Left cardiac atrium (tissue), 4 donors: ENCODE measurements at places on chromosomes 7 and 10. TPM values are rescaled to one million over a fixed set of nuclear protein-coding genes. Genes with fewer than 3 reads are reported as not detected.

The CRCP gene
- total RNA-seq: 27.4 TPM

- DNase-seq: no peak
These were observed 29.6 kb downstream of the MKI67 start for GRCh38 chr10:128096486-128097199.

- no peak for DNase-seq
These were observed 343.7 kb upstream of the SEMA3A start for GRCh38 chr7:84538268-84538667.

The TMEM176A gene
- 92.1 TPM for total RNA-seq

GRCh38 chr10:91930939-91931338 lies 7.4 kb downstream of the BTAF1 start:
- DNase-seq: no peak

The DAGLB gene
- total RNA-seq: 11.9 TPM

The OR9A2 gene
- not detected for total RNA-seq

The VSTM4 gene
- 17.2 TPM for total RNA-seq

The ZSCAN21 gene
- total RNA-seq: 8.4 TPM

DNA sequence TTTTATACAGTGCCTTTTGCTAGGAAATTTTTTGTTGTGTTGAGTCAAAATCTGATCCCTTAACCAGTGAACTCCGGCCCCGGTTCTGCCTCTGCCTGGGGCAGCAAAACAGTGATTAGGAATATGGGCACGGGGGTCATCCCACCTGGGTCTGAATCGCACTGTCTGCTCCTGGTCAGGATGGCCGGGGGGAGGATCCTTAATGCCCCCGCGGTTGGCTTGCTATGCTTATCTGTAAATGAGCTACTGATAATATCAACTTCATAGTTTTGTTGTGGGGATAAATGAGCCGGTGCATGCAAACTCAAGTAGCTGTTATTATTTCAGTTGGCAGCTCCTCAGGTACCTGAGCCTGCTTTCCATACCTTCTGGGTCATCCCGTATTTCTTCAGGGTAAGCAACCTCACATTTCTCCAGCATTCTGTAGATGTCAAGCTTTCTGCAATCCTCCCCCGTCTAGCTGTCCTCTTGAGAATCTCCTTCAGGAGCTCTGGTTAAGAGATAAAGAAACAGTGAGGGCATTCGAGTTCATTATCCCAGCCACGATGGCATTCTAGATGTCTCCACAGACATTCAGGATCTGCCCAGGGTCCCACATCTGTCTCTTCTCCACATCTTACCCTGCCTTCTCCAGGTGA lies 592.2 kb downstream of the SDK1 start:
- DNase-seq: no peak

The UFSP1 gene
- 4.3 TPM for total RNA-seq

- DNase-seq: no peak
These were observed 34.5 kb downstream of the PAXIP1 start for GRCh38 chr7:154968336-154969001.

- no peak for DNase-seq
These were observed 111.4 kb upstream of the GLCCI1 start for GRCh38 chr7:7857143-7857583.

DNA sequence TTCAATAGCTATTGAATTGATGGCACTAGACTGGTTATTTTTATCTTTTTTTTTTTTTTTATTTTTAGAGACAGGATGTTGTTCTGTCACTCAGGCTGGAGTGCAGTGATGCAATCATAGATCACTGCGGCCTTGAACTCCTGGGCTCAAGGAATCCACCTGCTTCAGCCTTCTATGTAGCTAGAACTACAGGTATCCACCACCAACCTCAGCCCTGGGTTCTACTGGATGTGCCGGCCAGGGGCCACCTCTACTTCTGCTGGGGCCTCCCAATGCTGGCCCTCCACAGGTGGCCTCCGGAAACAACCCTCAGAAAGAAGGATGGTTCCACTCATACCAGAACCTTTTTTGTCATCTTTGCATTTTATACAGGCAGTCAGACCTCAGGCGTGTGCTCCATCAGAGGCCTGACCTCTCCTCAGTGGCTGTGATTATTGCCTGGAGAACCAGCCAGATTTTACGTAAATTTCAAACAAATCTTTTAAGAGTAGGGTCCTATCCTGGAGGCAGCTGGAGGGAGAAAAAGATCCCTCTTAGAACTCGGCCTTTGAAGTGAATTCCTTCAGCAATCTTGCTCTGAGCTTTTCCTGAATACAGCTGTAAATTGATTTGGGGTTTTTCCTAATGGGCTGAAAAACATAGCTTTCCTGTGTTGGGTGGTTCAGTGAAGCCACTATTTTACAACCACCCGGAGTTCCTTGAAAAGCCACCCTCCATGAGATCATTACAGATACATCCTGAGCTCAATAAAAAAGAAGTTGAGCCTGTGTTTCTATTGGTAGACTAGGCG lies 110.0 kb downstream of the SPAG6 start:
- no peak for DNase-seq

The NHLRC2 gene
- total RNA-seq: 67.5 TPM

DNA sequence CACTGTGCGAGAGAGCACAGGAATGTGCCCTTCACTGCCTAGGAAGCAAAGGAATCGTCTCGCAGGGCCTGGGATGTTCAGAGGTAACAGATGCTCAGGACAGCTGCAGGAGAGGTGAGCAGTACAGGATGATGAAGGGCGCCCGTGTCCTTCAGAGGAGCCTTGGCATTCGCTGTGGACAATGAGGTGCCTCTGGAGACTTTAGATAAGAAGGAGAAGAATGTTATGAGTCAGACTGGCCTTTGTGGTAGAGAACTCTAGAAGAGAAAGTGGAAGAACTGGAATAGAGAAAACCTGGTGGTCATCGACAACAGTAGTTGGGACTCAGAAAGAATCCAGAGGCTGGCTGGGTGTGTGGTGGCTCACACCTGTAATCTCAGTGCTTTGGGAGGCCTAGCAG lies 64.4 kb upstream of the LEP start:
- DNase-seq: no peak

The CALU gene
- 190 TPM for total RNA-seq

The OR6V1 gene
- total RNA-seq: not detected

The NME8 gene
- total RNA-seq: not detected

DNA sequence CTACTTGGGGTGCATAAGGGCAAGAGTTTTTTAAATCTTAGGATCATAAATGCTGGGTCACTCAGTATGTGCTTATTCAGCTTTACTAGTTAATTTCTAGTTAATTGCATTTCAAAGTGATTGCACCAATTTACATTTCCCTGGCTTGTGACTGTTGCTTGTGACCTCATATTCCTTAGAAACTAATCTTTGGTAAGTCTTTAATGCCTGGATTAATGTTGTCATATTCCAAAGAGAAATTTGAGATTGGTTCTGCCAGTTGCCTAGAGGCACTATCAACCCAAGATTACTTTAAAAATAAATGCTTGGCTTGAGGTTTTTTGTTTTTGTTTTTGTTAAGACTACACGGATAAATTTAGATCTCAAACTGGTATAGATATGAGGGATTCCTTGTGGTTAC lies 103.1 kb downstream of the ANK3 start:
- DNase-seq: no peak

GRCh38 chr10:13608246-13608853 lies 21.6 kb downstream of the PRPF18 start:
- no peak for DNase-seq

DNA sequence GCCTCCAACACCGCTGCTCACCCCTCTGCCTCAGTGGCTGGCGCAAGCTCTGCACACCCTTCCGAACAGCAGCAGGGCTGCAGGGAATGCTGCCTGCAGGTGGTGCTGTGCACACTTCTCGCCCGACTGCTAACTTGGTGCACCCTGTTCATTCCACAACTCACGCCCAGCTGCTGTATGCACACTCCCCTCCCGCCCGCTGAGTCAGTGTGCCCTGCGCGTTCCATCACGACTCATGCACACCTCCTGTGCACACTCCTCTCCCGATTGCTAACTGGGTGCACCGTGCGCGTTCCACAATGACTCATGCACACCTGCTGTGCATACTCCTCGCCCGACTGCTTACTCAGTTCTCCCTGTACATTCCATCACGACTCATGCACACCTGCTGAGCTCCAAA lies 21.5 kb downstream of the ADARB2 start:
- no peak for DNase-seq

The SLC26A4 gene
- 0.74 TPM for total RNA-seq

DNA sequence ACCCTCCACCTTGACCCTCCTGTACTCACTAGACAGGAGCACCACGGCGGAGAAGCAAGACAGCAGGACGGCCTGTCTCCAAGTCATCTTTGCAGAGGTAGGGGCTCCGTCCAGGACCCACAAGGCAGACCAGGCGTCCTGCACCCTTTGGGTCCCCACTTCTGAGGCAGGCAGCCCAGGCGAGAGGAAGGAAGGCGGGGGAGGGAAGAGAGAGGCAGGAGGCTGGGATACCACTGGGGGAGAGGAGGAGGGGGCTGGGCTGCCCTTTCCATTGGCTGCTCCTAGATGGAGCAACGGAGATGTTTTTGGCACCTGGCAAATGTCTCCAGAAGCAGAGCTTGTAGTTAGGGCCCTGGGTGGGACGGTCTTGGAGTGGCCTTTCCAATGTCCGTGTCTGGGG lies at the start of gene UCMA:
Gene UCMA (minus strand): TSS at position 203 of the 400 bp plus-strand sequence. CDS start 116 bp downstream, at position 87.
- no peak for DNase-seq

GRCh38 chr10:18224626-18225445 lies 84.6 kb downstream of the CACNB2 start:
- no peak for DNase-seq

DNA sequence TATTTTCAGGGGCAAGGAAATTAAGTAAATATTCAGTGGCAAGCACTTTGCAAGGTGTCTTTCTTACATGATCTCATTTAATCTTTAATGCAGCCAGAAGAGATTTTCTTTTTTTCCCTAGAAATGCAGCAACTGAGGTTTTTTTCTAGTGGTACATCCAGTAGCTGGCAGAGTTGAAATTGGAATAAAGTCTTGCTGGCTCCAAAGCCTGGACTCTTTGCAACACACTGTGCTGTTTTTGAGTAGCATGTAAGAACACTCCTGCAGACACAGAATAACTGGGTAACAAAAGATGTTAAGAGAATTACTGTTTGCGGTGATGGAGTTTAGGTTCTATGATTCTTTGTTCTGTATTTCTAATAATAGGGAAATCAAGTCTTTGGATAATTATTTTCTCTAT lies 123.6 kb downstream of the PON1 start:
- no peak for DNase-seq

DNA sequence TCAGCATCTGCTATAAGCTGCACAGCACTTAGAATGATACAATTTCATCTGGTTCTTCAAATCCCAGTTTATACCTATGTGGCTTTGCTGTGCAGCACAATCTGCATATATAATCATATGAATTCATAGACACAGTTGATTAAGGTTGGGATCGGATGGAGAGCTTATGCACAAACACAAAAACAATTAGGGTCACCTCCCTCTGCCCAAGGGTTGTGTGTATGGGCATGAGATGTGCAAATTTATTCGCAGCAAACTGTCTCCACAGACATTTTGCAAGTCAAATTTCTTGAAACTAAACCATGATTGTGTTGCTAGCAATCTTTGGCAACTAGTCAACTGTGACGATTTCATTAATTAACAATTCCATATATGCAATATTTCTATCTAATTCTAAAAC lies 955.7 kb downstream of the SORCS3 start:
- no peak for DNase-seq

The ARMC3 gene
- not detected for total RNA-seq

GRCh38 chr7:44347546-44348114 lies 22.2 kb upstream of the CAMK2B start:
- DNase-seq: peak; percentile 48

DNA sequence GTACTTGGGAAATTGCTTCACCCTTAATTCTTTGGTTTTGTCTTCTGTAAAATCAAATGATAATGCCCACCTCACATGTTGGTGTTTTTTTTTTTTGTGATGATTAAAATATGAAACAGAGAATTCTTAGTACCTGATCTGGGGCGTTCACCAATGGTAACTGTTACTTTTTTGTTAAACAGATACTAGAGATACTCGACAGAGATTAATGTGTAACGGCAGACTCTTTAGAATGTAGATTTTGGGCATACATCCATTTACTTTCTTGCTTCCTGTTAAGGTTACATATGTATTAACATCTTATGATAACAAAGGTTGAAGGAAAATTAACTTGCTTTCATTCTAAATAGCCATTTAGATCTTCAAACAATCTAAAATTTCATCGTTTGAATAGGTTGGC lies 23.3 kb downstream of the PLXDC2 start:
- no peak for DNase-seq
